Activated CD8-positive, alpha-beta memory T cell treated with anti-CD3 and anti-CD28 coated beads, Interleukin-2, amount 10 ng/mL, durations not matched to agents 7 days and 5 days (primary cell): ENCODE measurements at places on chromosomes 4 and X.
A peak's percentile ranks its signal among the peaks of the same experiment; 100 is the strongest.

DNA sequence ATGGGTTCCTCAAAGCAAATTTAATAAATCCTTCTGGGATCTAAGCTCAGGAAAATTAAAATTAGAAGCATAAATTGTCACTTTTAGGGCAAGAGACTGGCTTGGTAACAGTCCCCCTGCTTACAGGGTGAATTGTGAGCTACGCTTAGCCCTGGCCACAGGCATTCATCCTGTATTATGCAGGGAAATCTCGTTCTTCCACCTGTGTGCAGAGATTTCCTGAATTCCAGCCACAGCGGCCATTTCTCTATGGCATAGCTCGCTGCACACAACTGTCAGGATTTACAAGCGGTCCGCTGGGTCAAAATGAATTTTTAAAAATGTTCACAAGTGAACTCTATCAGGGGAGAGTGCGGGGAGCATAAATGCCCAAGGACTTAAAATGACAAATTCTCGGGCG, 111.9 kb downstream of the DCTD start:
- peaks cover 18% of the 10 kb centered on the region for H3K4me1 ChIP-seq
- no peak overlapping the region for H3K27ac ChIP-seq
- H3K27me3 ChIP-seq, result peaks cover 7% of the 10 kb centered on the region
- no peak overlapping the region for H3K4me3 ChIP-seq
- H3K36me3 ChIP-seq, result no peaks in the 10 kb centered on the region
- DNase-seq, result no peak

DNA sequence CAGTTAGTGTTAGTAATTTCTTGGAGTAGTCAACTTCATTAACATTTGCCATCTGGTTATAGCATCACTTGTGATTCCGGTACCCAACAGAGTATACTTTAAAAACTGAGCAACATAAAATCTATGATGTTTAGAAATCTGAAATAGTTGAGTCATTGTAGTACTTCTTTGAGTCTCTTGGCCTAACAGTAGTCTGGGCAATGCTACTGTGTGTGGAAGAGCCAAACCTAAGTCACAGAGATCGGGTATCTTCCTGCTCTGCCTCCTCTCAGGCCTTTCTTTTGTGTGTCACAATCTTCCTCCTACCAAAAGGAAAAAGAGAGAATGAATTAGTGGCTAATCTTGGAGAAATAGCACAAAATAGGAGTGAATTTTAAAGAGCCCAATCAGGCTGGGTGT, 25.5 kb downstream of the DCUN1D4 start:
- H3K27ac ChIP-seq, result no peak overlapping the region
- H3K27me3 ChIP-seq, result no peaks in the 10 kb centered on the region
- no peak for DNase-seq
- H3K36me3 ChIP-seq, result peaks cover 26% of the 10 kb centered on the region
- no peak overlapping the region for H3K4me3 ChIP-seq
- no peaks in the 10 kb centered on the region for H3K4me1 ChIP-seq

DNA sequence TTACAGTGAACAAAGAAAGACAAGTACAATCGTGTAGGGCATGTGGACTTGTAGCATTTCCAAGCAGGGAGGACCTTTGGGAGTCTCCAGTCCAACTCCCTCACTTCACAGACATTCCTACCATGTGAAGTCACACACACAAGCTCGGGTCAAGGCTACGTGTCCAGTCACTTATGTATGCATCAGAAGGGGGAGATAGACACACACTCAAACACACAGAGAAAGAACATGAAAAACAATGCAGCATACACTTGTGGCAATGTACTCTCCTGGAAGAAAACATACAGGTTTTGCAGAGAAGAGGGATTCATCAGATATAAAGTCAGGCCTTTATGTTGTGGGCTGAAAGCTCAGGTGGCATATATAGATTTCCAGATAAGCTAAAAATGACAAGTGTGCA, 136.1 kb upstream of the MID1 start:
- H3K27me3 ChIP-seq, result no peaks in the 10 kb centered on the region
- DNase-seq, result no peak
- H3K4me1 ChIP-seq, result no peaks in the 10 kb centered on the region
- H3K4me3 ChIP-seq, result no peak overlapping the region

- no peak overlapping the region for H3K27ac ChIP-seq
- H3K4me1 ChIP-seq, result no peaks in the 10 kb centered on the region
- H3K27me3 ChIP-seq, result no peaks in the 10 kb centered on the region
- no peak for DNase-seq
- H3K4me3 ChIP-seq, result no peak overlapping the region
These were observed 21.3 kb upstream of the PNPLA4 start for GRCh38 chrX:7948483-7948882.

GRCh38 chrX:132206259-132206658, 13.0 kb downstream of the RAP2C start:
- H3K4me3 ChIP-seq, result no peak overlapping the region
- DNase-seq, result no peak
- H3K4me1 ChIP-seq, result peaks cover 11% of the 10 kb centered on the region
- H3K27me3 ChIP-seq, result no peaks in the 10 kb centered on the region
- no peak overlapping the region for H3K27ac ChIP-seq
- peaks cover 11% of the 10 kb centered on the region for H3K36me3 ChIP-seq

GRCh38 chr4:180566492-180566891, 1676.7 kb upstream of the TENM3 start:
- H3K27ac ChIP-seq, result no peak overlapping the region
- H3K4me3 ChIP-seq, result no peak overlapping the region
- H3K36me3 ChIP-seq, result no peaks in the 10 kb centered on the region
- no peaks in the 10 kb centered on the region for H3K27me3 ChIP-seq
- no peaks in the 10 kb centered on the region for H3K4me1 ChIP-seq

- no peaks in the 10 kb centered on the region for H3K36me3 ChIP-seq
- H3K27ac ChIP-seq, result peak overlapping the region; percentile 81
- H3K4me3 ChIP-seq, result no peak overlapping the region
- peak; percentile 85 for DNase-seq
- H3K27me3 ChIP-seq, result no peaks in the 10 kb centered on the region
These were observed 64.1 kb downstream of the RLIM start for GRCh38 chrX:74550295-74550802.

GRCh38 chr4:32032136-32032672, 1312.0 kb downstream of the PCDH7 start:
- no peaks in the 10 kb centered on the region for H3K36me3 ChIP-seq
- H3K4me1 ChIP-seq, result no peaks in the 10 kb centered on the region
- no peak for DNase-seq
- H3K27ac ChIP-seq, result no peak overlapping the region
- H3K4me3 ChIP-seq, result no peak overlapping the region
- H3K27me3 ChIP-seq, result no peaks in the 10 kb centered on the region

DNA sequence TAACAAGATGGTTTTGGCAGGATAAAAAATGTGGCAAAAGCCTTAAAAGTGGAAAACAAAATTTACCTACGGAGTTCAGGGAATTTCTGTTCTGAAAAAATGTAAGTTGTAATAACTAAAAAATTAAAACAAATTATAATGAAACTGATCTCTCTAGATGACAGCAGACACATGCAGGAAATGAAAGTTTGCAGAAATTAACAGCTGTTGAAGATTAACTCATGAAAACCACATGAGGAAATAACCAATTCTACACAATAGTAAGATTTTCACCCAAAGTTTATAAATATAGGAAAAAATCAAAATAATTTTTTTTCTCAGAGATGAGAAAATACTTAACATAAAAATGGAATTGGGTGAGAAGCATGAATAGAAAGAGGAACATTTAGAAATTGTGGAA, 47.5 kb upstream of the UGT2B15 start:
- H3K27me3 ChIP-seq, result no peaks in the 10 kb centered on the region
- DNase-seq, result no peak
- H3K36me3 ChIP-seq, result no peaks in the 10 kb centered on the region
- no peak overlapping the region for H3K4me3 ChIP-seq

DNA sequence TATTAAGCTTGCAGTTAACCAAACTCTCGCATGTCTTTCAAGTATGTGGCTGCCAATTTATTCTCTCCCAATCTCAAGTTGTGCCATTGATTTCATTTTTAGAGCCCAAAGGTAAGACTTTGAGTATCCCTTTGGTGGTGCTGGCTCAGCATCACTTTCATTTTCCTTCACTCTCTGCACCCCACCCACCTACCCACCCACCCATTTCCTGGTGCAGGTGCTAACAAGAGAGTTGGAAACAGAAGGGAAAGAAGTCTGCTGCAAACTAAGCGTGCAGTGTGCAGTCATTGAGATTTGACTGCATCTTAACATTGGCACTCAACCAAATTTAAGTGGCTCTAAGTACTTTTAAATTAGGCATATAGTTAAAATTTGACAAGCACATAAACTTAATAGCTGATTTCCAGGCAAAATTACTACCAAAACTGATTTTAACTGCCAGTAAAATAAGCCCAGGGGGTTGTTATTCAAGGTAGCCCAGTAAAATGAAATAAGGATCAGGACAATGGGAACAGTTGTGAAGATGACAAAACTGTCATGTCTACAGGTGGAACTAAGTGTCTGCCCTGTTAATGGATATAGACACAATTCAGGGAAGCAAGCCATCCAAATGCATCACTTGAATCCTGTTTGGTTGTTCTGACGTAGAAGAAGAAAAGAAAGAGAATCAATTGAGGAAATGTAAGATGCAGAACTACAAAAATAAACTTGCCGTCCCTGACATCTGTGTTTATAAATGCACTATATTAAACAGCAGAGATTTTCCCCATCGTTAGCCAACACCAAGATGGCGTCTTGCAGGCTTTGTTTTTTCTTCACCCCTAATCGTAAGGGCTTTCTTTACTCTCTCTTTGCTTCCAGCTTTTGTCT, 184.2 kb downstream of the KDR start:
- no peak for DNase-seq
- H3K27me3 ChIP-seq, result no peaks in the 10 kb centered on the region
- H3K4me1 ChIP-seq, result peaks cover 3% of the 10 kb centered on the region
- no peak overlapping the region for H3K4me3 ChIP-seq
- no peak overlapping the region for H3K27ac ChIP-seq

GRCh38 chr4:38939165-38939564, 71.6 kb downstream of the FAM114A1 start:
- no peaks in the 10 kb centered on the region for H3K27me3 ChIP-seq
- peaks cover 4% of the 10 kb centered on the region for H3K4me1 ChIP-seq

- H3K36me3 ChIP-seq, result peaks cover 2% of the 10 kb centered on the region
- H3K4me1 ChIP-seq, result peaks cover 11% of the 10 kb centered on the region
- no peaks in the 10 kb centered on the region for H3K27me3 ChIP-seq
- H3K4me3 ChIP-seq, result no peak overlapping the region
These were observed 104.9 kb downstream of the PPP3CA start for GRCh38 chr4:101242441-101242840.

GRCh38 chrX:103362474-103362873, 6.2 kb downstream of the TCEAL9 start:
- no peaks in the 10 kb centered on the region for H3K27me3 ChIP-seq
- no peaks in the 10 kb centered on the region for H3K4me1 ChIP-seq
- H3K4me3 ChIP-seq, result no peak overlapping the region

DNA sequence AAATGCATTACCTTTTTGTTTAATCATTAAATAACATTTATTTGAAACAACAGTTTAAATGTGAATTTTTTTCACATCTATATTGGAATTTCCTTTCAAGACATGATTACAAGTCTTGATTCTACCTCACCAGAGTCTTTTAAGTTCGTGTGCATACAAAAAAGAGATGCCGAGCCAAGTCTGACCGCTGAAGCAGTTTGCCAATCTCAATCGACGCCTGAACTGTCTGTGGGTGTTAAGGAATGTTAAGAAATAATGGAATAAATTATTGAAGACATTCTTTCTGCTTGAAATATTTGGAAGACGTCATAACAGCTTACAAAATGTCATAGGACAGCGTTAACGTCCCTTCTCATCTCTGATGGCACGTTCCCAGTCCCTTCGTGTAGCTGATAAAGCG, 27.9 kb upstream of the TNIP3 start:
- peaks cover 4% of the 10 kb centered on the region for H3K36me3 ChIP-seq
- no peaks in the 10 kb centered on the region for H3K27me3 ChIP-seq
- H3K27ac ChIP-seq, result peak overlapping the region; percentile 81
- H3K4me3 ChIP-seq, result peak overlapping the region; percentile 41
- H3K4me1 ChIP-seq, result peaks cover 78% of the 10 kb centered on the region

DNA sequence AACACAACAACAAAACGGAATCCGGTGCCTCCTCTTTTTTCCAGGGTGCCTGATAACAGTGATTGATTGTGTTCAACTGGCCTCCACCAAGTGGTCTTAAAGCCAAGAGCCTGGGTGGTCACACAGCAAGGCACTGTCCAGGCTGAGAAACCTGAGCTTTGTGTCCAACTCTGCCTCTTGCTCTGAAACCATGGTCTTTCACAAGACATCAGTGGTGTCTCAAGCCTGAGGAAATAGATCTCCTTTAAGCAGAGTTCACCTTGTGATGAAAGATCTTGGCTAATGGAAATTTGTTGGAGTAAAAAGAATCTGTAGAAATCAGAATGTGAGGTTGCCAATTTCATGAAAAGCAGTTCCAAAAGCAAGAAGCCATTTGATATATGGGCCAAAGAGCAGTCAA, 47.3 kb upstream of the ACSL1 start:
- H3K27me3 ChIP-seq, result peaks cover 27% of the 10 kb centered on the region
- no peak overlapping the region for H3K4me3 ChIP-seq
- no peak overlapping the region for H3K27ac ChIP-seq
- no peaks in the 10 kb centered on the region for H3K36me3 ChIP-seq

DNA sequence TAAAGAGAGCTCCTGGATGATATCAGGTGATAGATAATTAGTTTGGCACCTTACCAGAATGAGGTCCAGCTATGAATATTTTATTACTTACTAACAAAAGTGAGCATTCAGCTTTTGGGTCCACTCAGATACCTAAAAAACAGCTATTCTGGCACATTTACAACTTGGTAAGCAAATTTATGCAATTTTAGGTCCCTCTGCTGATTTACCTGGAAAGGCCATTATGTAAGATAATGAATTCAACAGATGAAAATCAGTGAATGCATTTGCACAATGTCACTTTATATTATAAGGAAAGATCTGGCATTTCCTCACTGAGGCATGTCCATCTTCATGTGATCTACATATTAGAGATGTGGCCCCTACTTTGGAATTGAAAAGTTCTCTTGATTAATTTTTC, 517.0 kb downstream of the SPRY1 start:
- no peaks in the 10 kb centered on the region for H3K4me1 ChIP-seq
- no peaks in the 10 kb centered on the region for H3K36me3 ChIP-seq
- DNase-seq, result no peak
- H3K27me3 ChIP-seq, result no peaks in the 10 kb centered on the region
- no peak overlapping the region for H3K4me3 ChIP-seq
- no peak overlapping the region for H3K27ac ChIP-seq

- H3K4me3 ChIP-seq, result peak overlapping the region; percentile 42
- no peaks in the 10 kb centered on the region for H3K27me3 ChIP-seq
- peaks cover 17% of the 10 kb centered on the region for H3K36me3 ChIP-seq
- H3K4me1 ChIP-seq, result peaks cover 51% of the 10 kb centered on the region
- DNase-seq, result peak; percentile 63
These were observed 210.4 kb downstream of the SPRY1 start for GRCh38 chr4:123606946-123607542.

GRCh38 chr4:42519803-42520417, 122.6 kb downstream of the SHISA3 start:
- H3K4me3 ChIP-seq, result no peak overlapping the region
- peaks cover 4% of the 10 kb centered on the region for H3K36me3 ChIP-seq
- H3K27ac ChIP-seq, result no peak overlapping the region

GRCh38 chrX:115494161-115494560, 66.8 kb upstream of the PLS3 start:
- no peaks in the 10 kb centered on the region for H3K36me3 ChIP-seq
- no peaks in the 10 kb centered on the region for H3K4me1 ChIP-seq
- no peak overlapping the region for H3K4me3 ChIP-seq
- no peaks in the 10 kb centered on the region for H3K27me3 ChIP-seq

GRCh38 chr4:158767451-158767850, 1.4 kb upstream of the FNIP2 start:
- no peak overlapping the region for H3K27ac ChIP-seq
- H3K4me1 ChIP-seq, result peaks cover 37% of the 10 kb centered on the region
- H3K4me3 ChIP-seq, result peak overlapping the region; percentile 13
- no peak for DNase-seq
- peaks cover 4% of the 10 kb centered on the region for H3K36me3 ChIP-seq
- peaks cover 7% of the 10 kb centered on the region for H3K27me3 ChIP-seq

GRCh38 chr4:46818604-46819003, 90.4 kb downstream of the COX7B2 start:
- H3K36me3 ChIP-seq, result no peaks in the 10 kb centered on the region
- no peak overlapping the region for H3K4me3 ChIP-seq
- H3K4me1 ChIP-seq, result no peaks in the 10 kb centered on the region
- H3K27ac ChIP-seq, result no peak overlapping the region
- no peak for DNase-seq
